ENCODE measurements at places on chromosomes 3 and 15.
A peak's percentile ranks its signal among the peaks of the same experiment; 100 is the strongest.

DNA sequence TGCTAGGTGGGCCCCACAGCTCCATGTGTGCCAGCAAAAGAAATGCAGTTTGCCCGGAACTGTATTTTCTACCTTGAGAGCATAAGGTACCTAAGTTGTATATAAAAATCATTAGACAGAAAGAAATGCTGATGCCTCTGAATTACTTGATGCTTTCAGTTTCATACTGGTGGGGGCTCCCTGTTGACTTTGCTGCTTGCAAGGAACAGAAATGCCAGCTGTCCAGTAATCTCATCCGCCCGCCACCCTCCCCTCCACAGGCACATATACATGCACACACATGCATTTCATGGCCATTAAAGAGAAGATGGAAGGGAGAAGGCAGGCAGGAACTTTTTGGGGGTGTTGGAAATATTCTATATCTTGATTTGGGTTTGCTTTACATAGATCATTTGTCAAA, 38.4 kb downstream of the LIMD1 start:
- no peak for DNase-seq

GRCh38 chr15:81182031-81182755, 14.5 kb upstream of the IL16 start:
- DNase-seq = no peak

- no peak for DNase-seq
These were observed 36.2 kb downstream of the RBPMS2 start for GRCh38 chr15:64739156-64739555.

GRCh38 chr3:144463911-144464310, 492.3 kb downstream of the DIPK2A start:
- no peak for DNase-seq

GRCh38 chr3:134650431-134651346, at the start of gene KY:
Gene KY (minus strand): TSS chr3:134651022. CDS start chr3:134650960, 62 bp downstream.
- DNase-seq = peak; percentile 35

GRCh38 chr3:141401573-141402475, 33.5 kb downstream of the ZBTB38 start:
- no peak for DNase-seq

- DNase-seq = no peak
These were observed 202.6 kb downstream of the VGLL3 start for GRCh38 chr3:86788371-86788770.

DNA sequence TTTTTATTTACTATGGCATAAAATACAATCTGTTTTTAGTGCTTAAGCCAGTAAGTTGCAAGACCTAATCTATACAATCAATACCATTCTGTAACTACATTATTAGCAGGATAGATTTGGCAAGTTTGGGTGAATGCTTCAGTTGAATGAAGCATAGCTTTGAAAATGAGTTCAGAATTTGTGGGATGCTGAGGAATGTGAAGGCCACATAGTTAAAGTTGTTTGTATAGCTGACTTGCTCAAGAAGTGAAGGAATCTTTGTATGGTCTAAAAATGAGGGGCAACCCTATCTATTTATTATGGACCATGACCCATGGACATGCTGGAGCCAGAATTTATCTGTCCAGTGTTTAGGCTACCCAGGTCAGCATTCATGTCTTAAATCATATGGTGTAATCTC, 58.5 kb downstream of the CRYBG3 start:
- no peak for DNase-seq

DNA sequence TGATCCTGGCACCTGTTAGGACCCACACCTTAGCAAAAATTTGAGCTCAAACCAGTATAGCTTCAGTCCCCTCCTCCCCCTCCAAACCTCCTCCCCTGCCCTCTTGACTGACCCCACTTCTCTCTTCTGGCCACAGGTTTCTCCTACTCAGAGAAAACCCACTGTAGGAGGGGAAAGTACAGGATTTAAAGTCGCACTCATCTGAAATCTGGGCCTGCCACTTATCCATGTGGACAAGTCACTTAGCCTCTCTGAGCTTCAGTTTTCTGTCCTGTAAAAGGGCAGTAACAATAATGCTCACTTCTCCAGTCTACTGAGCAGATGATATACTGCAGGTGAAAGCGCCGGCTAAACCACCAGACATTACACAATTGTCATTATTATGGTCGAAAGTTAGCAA, 142.7 kb downstream of the MEGF11 start:
- DNase-seq = no peak

Measured in NCI-H1092 (cell line).